ENCODE measurements at places on chromosomes 2 and 18.

DNA sequence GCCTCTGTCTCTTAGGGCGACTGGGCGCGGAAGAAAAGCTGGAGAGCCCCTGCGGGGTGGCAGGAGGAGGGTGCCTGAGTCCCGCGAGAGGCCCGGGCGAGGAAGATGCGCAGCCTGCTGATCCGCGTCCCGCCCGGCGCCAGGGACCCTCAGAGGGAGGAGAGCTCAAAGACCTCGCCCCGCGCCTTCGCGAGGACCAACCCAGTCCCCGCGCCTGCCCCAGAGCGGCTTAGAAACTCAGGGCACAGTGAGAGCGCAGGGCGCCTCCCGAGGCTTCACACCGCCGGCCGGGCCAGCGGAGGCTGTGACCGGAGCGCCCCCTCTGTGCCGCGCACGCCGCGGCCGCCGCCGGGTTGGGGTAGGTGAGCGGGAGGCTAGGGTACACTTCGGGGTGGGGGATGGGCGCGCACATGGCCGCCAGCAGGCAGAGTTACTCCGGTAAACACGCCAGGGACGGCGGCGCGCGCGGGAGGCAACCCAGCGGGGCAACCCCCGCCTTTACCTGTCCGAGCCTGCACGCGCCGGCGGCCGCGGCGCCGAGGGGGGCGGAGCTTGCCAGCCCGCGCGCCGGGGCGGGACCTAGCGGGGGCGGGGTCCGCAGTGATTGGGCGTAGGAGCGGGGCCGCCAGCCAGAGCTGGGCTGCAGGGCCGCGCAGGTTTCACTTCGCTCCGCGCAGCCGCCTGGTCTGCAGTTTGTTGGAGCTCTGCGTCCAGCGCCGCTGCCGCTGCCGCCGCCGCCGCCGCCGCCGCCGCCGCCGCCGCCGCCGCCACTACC lies at the start of gene BCL2L11:
Gene BCL2L11 (plus strand): TSS at position 662 of the 775 bp plus-strand sequence. CDS start 2,832 bp downstream, outside the sequence.
- peak; percentile 83 for ATAC-seq

GRCh38 chr2:195648787-195649186 lies 8.2 kb upstream of the SLC39A10 start:
- no peak for ATAC-seq

GRCh38 chr2:207681431-207681830 lies 30.0 kb upstream of the CCNYL1 start:
- ATAC-seq = no peak

DNA sequence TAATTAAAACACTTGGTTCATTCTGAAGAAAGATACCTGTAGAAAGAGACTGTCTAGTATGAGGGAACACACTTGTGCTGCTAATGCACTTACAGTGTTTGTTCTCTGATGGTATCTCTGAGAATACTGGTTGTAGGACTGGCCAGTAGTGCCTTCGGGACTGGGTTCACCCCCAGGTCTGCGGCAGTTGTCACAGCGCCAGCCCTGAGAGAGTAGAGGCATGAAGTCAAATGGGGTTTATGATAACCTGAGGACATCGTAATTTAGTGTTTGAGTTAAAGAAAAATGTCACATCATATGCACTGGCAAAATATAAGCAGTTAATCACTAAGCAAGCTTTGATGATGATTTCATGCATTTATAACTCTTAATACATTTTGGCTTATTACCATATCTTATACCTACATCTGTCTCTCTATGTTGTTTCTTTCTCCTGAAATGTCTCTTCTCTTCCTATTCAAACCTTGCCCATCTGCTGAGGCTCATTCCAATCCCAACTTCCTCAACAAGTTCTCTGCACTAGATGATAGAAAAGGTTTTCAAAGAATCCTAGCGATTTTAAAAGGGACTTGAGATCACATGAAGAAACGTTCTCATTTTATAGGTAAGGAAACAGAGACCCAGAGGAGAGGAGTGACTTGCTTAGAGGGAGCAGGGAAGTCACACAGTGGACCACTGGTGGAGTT lies 50.2 kb downstream of the ATIC start:
- no peak for ATAC-seq

DNA sequence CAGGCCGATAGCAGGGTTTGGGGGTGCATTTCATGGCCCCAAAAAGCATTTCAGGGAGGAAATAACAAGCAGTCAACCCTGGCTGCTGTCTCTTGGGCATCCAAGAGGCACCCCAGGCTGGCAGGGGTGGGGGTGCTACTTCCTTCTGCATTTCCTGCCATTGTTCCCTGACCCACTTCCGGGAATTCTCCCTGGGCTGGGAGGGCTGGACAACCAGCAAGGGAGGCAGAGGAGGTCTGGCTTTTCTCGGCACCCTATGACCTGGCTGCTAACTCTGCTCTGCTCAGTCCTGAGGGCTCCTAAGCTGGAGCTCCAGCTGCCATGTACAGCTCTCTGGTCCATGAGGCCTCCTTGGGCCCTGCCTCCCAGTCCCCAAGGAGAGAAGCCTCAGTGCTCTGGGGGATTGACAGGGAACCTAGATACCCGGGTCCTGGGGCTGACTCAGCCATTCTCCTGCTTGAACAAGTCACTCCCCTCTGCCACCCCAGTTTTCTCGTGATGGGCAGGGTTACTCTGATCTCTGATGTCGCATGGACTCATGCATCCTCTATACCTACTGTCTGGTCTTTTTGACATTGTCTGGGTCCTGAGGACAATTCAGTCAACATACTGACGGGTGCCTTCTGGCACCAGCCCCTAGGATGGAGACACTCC lies 47.2 kb downstream of the DYSF start:
- ATAC-seq = peak; percentile 35

DNA sequence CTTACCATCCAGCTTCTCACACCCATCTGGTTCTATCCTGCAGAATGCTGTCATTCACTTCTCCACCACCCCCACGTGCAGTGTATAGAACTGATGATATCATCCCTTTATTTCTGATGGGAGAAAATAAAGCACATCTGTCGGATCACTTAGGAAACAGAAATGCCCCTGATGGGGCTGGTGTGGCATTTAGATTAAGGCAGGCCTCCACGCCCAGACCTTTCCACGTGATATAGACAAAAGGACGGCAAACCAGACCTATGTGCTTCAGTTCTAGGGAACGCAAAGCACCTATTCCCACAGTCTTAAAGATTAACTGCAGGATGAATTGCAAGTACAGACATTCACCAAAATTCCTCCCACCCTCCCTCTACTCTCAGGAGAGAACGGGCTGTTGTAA lies 27.6 kb upstream of the CABLES1 start:
- no peak for ATAC-seq

GRCh38 chr2:191215230-191215629 lies 30.0 kb upstream of the MYO1B start:
- no peak for ATAC-seq

GRCh38 chr2:144099780-144100377 lies 420.0 kb downstream of the ZEB2 start:
- no peak for ATAC-seq

DNA sequence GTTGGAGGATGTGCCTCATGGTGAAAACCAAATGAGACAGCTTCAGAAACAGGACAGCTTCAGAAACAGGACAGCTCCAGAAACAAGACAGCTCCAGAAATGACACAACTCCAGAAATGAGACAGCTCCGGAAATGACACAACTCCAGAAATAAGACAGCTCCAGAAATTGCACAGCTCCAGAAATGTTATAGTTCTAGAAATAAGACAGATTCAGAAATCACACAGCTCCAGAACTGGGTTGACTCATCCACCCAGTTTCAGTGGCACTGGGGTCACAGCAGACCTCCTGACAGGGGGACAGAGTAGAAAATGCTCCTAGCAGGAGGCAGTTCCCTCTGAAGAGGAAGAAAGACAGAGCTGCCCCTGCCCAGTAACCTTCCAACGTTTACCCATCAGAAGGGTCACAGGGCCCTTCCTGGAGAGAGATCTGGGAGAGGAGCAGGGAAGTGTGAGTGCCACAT lies 26.9 kb upstream of the COL6A3 start:
- ATAC-seq = peak; percentile 4

GRCh38 chr2:50476174-50476573 lies 555.8 kb downstream of the NRXN1 start:
- ATAC-seq = no peak

DNA sequence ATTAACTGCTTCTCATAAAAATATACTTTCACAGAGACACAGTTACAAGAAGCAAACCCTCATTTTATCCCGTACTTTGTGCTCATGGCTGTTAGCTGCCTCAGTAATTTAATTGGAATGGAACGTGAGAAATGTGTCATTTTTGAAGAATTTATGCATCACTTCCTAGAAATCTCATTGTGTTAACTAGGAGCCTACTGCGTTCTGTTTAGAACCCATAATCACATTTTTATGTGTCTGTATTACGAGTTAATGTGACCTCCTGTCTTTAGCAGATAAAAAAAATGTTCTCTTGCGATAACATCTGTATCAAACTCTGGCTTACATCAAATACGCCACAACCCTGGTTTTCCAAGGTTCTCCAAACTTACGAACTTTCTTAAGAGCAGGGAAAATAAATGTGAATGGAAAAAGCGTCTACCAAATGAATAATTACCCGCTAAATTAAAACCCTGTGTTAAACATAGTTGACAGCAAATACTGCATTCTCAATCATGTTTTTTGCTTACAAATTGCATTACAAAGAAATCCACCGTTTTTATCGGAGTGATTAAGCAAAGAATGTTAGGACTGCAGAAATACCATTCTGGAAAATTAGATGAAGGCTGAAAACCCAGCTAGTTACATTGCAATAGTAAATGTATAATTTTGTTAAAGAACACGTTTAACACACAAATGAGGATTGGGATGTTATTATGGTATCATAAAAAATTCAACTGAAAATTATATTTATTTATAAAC lies 12.1 kb upstream of the GBX2 start:
- no peak for ATAC-seq

DNA sequence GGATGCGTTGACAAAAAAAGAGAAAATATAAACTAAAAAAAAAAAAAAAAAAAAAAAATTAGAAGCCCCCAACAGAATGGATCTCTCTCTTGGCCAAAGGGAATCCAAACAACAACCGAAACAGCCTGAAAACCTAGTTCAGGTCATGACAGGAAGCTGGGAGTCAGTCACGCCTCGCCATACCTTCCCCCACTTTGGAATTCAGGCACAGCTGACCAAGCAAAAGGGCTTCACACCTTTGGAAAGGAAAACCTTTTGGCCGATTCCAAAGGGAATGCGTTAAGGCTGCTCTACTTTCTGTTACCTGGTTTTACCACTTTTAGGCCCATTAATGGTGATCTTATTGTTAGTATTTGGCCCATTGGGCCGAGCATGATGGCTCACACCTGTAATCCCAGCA lies 17.9 kb upstream of the RMC1 start:
- no peak for ATAC-seq

DNA sequence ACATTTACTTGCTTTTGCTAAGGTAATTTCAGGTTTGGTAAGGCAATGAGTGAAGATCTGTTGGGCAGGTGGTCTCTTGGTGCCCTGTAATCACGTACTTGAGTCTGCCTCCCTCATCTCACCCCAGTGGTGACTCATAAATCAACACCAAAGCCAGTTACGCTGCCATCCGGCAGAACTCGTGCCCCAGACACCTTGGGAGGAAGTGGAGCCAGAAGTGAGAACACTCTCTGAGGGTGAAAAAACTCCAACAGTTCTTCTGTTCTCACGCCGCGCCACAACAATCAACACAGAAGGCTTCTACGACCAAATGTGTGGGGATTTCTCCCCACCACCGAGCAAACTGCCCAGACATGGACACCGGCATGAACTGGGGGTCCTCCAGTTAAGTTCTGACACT lies 206.2 kb downstream of the ARL4C start:
- ATAC-seq = no peak

- ATAC-seq = no peak
Measured at GRCh38 chr18:62324181-62324828, 805 bp upstream of the TNFRSF11A start.

DNA sequence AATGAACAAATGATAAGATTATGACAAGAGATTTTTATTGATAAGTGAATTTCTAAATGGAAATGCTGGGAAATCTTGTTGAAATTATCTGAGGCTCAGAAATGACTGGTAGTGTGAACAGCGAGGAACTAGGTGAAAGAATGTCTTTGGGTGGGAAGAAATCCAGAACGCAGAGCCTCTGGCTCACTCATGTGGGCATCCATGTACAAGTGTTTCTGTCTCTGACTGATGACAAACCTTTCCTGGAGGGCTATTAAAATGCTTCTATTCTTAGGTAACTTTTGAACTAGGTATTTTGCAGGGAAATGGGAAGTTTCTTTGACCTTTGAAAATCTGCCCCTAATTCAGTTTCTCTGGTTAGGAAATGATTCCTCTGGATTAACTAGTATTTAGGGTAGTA lies 598.6 kb downstream of the SLC4A3 start:
- ATAC-seq = no peak

DNA sequence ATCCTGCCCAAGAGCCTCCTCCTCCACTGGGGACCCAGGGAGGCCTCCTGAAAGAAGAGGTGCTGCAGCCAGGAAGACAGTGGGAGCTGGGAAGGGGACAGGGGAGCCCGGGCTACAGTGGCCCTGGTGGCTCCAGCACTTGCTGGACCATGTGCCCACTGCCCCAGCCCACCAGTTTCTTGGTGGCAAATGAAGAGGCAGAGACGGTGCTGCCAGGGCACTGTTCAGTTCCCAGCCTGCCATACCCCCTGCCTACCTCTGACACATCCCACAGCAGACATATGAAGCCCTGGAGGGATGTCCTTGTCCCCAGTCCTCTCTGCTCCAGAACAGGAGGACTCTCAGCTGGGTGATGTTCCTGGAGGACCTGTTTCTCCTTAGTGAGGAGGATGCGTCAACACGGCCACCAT lies 3.7 kb downstream of the RAMP1 start:
- ATAC-seq = no peak

DNA sequence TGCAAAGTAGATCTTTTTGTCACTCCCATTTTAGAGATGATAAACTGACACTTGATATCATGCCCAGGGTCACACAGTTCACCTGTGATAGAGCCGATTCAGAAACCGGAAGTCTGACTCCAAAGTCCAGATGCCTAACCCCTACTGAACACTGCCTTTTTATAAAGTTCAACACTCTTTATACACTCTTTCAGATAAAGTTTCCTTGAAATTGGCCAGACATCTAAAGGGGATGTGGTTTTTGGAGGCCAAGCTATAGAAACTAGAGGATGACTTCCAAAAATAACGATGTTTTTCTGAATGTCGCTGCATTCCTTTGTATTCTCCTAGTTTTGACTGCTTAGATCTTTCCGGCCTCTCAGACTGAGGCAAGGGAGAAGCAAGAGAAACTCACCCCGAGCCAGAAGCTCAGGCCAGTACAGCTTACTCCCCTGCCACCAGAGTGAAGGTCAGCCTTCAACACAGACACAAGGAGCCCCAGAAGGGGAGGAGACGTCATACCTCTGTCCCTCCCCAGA lies 61.8 kb downstream of the NRP2 start:
- no peak for ATAC-seq

DNA sequence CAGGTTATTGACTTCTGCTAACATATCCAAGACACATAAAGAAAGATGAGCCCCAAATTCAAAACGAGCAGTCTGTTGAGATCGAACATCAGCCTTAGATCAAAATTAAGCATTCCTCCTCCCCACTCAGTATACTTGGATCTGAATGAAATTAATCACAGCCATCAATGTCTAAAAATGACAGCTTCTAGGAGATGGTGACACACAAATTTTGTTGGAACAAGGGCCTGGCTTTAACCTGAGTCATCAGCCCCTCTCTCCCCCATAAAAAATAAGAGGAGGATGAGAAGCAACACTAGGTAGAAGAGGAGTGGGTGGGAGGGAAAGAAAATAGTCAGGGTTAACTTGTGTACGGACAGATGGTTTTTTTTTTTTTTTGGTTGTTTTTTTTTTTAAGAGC lies 223.1 kb downstream of the EXOC6B start:
- ATAC-seq = no peak

GRCh38 chr2:240888130-240888889 lies 7.6 kb downstream of the MAB21L4 start:
- no peak for ATAC-seq

Data from gastroesophageal sphincter (tissue), 4 donors.